ENCODE measurements at places on chromosomes 13 and 19. TPM values are rescaled to one million over a fixed set of nuclear protein-coding genes. Genes with fewer than 3 reads are reported as not detected.

IL17D gene
- 28.5 TPM for total RNA-seq

KCNN1 gene
- 23.4 TPM for total RNA-seq

SEMA6B gene
- total RNA-seq = 74.8 TPM

- peak; percentile 6 for DNase-seq
These were observed 673.7 kb upstream of the MIR17HG start for GRCh38 chr13:90673746-90674145.

DNA sequence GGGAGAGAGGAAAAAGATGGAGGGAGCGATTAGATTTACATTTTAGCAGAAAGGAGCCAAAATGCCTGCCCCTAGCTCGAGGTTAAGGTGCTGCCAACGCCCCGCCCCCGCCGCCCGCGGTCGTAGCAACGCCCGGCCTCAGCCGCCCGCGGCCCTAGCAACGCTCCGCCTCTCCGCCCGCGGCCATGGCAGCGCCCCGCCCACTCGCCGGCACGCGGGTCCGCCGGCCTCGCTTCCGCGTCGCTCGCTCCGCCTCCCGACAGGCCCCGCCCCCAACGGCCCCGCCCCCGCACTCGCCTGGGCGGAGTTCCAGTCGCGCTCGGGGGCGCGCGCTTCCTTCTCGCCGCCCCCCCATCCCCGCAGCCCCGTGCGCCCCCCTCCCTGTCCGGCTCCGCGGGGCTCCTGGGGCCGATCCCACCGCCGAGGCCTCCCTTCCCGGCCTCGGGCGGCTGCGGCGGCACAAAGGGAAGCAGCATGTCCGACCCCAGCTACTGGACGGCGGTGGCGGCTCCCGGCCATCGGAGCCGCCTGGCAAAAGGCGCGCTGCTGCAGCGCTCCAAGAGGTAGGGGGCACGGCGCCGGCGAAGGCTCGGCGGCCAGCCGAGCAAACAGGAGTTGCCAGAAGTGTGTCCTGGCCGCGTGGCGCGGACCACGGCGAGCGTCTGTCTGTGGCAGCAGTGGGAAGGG, 20.3 kb downstream of the MAST3 start:
- DNase-seq = peak; percentile 95
